ENCODE measurements at places on chromosomes 4 and X. TPM values are rescaled to one million over a fixed set of nuclear protein-coding genes. Genes with fewer than 3 reads are reported as not detected.

Gene IL3RA
- total RNA-seq = not detected

Gene LPAR4
- total RNA-seq = under 0.01 TPM

Gene PAGE2B
- total RNA-seq = not detected

Gene ATP1B4
- not detected for total RNA-seq

Gene RAB33A
- 0.39 TPM for total RNA-seq

Gene RFC1
- 37.8 TPM for total RNA-seq

Gene HMX1
- total RNA-seq = not detected

Gene TCEAL5
- total RNA-seq = under 0.01 TPM

Gene CFI
- 0.73 TPM for total RNA-seq

Gene RHOXF2
- total RNA-seq = not detected

Gene DMP1
- total RNA-seq = not detected

Gene PDGFC
- 70.4 TPM for total RNA-seq

Gene ATP2B3
- not detected for total RNA-seq

Gene MAGEA8
- total RNA-seq = not detected

Gene ZNF330
- total RNA-seq = 21.3 TPM

Gene SH3TC1
- total RNA-seq = 2.2 TPM

Gene ANAPC10
- 25.8 TPM for total RNA-seq

Gene VCX
- total RNA-seq = not detected

Gene RIPPLY1
- not detected for total RNA-seq

Gene MGAT4D
- not detected for total RNA-seq

Gene RAB41
- not detected for total RNA-seq

Gene NOCT
- 9.9 TPM for total RNA-seq

Gene CFAP47
- not detected for total RNA-seq

Gene GPR34
- not detected for total RNA-seq

Gene DRD5
- total RNA-seq = not detected

Gene ADAM29
- total RNA-seq = not detected

Measured in subcutaneous preadipocyte (primary cell).